ENCODE measurements at places on chromosomes 7 and 10.

DNA sequence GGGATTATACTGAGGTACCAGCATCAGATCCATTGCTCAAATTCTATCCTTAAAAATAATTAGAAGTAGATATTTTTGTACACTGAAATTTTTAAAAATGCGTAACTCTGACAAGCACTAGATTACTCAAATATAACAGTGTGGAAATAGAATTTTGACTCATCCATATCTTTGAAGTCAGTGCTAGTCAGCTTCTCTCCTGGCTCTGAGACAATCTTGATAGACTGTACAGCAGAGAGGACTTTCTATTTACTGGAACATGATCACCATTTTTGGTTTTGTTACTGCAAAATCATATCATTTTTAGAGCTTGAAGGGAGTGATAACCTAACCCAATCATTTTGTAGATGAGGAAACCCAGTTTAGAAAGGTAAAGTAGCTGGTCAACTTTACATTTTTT, 195.0 kb downstream of the MTERF1 start:
- DNase-seq: no peak

DNA sequence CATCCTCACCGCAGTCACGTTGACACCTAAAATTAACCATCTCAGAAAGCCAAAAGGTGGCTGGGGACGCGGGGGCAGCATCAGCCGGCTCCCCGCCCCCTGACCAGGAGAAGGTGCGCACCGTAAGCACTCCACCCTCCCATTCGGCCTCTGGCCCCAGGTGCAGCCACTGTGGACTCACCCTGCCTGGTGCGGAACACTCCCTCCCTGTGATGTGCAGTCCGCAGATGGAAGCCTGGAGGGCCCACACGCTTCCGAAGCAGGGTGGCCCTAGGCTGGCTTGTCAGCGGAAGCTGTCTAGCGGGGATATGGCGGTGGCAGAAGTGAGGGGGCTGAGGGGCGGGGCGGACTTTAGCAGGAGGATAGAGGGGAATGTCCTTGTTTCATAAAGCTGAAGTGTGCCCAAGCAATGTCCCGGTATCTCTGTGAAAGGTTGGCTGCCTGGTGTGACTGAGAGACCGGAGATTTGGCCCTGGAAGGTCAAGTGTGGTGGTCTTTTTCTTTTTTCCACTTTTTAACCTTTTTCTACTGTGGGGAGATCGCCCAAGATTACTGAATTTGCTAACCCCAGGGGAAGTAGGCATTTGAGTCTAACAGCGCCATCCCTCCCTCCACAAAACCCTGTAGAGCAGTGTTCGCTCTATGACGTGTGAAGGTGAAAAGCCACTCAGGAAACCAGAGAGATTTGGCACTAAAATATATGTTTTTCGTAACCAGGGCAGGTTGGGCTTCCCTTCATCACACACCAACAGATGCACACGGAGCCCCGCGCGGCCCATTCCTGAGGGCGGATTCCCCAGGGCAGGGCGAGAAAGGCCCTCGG, 74.7 kb downstream of the CXCL12 start:
- DNase-seq: no peak

GRCh38 chr7:46156086-46156485, 235.0 kb upstream of the IGFBP3 start:
- no peak for DNase-seq

DNA sequence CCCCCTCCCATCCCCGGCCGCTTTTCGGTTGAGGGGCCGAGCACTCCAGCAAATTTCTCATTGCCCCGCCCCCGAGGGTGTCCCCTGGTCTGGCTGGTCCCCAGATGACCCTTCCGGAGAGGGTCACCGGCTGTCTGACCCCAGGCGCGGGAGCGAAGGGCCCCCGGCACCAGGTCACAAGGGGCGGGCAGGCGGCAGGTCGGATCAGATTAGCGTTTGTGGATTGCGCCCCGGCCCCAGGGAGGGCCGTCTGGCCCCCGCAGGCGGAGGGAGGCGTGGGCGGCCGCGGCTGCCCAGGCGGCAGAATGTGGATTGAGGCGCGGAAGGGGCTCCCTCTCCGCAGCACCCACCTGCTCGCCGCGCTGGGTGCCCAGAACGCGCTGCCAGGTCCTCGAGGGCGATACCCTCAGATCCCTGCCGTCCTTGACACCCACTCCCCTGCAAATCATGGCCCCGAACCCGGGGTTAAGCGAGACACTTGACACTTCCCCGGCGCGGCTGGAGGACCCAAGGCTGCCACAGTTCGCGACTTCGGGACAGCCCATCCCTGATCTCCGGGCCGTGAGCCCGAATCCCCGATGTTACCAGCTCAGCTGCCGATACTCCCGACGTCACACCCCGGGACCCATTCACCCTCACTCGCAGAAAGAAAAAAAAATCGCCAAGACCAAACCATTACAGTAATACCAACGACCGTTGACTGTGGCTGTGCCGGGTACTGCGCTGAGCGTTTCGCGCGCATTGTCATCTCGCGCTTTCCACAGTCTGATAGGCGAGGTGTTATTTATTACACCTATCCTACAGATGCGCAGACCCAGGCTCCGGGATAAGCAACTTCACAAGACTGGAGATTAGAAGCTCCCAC, 953 bp downstream of the NODAL start:
- no peak for DNase-seq

DNA sequence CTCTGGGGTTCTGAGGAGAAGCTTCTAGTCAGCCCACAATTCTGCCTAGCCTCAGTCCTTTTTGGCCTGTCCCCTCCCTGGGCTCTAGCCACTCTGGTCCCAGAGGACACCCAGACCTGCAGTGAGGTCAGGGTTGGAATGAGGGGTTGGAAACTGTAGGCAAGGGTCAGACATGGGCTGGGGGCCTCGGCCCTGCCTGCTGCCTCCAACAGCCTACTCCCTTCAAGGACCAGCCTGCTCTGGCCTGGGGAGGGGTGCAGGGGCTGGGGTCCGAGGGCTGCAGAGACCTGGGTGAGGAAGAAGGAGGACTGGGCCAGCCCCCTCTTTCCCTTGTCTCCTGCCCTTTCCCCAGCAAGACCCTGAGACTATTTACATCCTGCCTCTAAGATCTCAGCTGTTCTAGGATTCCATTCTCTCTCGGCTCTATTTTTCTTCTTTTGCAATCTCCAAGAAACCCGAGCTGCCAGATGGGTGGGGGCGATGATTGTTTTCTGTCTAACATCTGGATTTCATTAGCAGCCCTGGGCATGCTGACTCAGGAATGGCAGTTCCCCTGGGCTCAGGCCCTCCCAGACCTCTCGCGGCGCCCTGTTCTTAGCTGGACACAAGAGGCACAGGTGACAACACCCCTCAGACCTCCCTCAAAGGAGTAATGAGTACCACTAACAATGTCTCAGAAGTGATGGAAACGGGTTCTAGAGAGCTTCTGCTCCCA, 23.1 kb downstream of the ZCCHC24 start:
- no peak for DNase-seq

GRCh38 chr10:49170632-49171325, 17.4 kb downstream of the TMEM273 start:
- no peak for DNase-seq

- DNase-seq: no peak
Measured at GRCh38 chr7:128110641-128111364, 79.6 kb upstream of the LRRC4 start.

DNA sequence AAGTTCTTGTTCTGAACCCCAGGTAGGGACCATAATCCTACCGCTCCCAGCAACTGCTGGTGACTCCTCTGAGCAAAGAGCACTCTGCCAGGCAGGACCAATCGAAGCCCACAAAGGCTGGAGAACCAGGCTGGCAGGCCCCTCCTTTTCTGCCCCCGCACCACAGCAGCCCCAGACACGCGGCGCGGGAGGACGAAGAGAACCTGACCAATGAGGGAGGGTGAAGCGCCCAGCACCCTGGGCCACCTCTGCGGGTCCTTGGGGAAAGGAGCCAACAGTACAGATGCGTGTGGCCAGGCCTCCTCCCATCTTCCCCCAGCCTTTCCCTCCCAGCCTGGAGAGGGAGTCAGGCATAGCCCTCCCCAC, 25.9 kb downstream of the CTBP2 start:
- DNase-seq: no peak

GRCh38 chr10:109957092-109957797, 33.9 kb upstream of the XPNPEP1 start:
- no peak for DNase-seq

GRCh38 chr10:22712956-22713852, 1.2 kb downstream of the PIP4K2A start:
- no peak for DNase-seq

GRCh38 chr10:7119325-7120015, 291.4 kb downstream of the SFMBT2 start:
- DNase-seq: no peak

DNA sequence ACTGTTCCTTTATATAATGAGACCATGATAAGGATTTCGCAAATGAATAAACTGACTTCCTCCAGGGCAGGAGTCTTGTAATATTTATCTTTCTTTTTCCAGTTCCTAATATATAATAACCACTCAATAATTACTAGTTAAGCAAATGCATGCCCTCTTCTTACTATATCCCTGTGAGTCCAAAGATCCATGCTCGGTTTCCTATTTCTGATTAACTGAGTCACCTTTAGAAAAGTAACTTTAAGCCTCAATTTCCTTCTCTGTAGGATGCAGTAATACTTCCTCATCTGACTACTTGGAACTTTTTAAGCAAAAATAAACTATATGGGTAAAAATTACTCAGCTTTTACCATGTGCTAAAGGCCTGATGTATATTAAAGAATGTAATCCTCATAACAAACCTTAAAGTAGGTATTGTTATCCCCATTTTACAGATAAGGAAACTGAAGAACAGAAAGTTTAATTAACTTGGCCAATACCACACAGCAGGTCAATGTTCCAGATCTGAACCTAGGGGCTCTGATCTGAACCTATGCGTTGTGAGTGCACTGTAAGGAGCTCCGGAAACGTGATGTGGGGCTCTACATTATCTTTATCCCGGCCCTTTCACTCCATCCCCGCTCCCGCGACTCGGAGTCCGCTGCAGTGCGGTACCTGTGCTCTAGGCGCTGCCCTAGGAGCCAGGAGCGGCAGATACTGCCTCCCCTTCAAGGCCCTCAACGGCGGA, 458 bp downstream of the COX15 start:
- DNase-seq: no peak

DNA sequence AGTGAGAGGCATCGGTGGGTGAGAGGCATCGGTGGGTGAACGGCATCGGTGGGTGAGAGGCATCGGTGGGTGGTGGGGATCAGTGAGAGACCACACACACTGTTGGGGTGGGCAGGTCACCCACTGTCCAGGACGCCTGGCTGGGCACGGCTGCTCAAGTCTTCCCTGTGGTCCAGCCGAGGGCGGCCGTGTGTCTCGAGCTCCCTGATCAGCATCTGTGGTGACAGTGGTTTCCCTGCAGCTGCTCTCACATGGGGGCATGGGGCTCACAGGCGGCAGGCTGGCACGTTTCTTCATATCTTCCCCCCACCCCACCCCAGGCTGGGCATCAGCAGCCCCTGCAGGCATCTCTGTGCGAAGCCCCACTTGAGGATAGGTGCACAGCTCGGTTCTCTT, 78.2 kb downstream of the NKX6-2 start:
- DNase-seq: no peak

DNA sequence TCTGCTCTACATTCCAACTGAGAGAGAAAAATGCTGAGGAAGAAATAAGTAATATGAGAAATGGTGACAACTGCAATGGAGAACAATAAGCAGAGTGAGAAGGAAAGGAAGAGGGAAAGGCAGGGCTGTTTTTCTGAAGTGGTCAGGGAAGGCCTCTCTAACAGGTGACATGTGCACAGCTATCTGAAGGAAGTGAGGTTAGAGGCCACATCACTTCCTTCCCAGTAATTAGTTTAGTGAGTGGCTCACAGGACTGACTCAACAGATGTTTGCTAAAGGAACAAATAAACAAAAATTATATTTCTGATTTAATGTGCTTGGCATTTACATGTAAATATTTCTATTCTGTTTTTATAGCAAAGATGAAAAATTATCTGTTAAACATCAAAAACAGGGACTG, 77.9 kb downstream of the ARHGAP21 start:
- no peak for DNase-seq

DNA sequence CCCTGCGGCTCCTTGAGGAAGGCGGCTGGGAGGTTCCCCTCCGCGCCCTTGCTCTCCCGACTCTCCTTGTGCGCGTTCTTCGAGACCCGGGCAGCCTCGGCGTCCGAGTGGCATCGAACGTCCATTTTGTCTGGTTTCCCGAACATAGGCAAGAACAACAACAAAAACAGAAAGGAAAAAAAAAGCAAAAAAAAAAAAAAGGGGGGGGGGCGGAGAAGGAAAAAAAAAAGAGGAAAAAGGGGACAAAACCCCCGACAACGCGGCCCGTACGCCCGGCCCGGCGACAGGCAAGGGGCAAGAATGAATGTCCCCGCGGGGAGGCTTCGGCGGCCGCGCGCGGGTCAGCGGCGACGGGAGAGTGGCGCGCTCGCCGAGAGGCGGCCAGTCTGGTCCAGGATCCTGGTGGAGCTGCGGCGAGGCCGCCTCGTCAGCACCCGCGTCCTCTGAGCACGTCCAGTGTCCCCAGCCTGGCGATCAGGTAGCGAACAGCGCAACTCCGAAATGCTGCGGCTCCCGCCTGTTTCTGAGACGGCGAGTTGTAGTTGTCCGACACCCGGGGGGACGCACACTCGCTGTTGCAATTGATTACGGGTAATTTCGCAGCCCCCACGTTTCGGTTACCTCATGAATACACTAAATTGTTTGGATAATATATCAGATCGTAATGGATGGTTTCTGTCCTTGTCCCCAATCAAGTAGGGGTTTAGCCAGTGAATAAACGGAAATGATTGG, at the start of gene VAX1:
TSS of gene VAX1 (minus strand) at position 360 of the 732 bp plus-strand sequence. CDS start at position 146, 214 bp downstream.
- DNase-seq: no peak

- DNase-seq: no peak
Measured at GRCh38 chr7:119664601-119665000, 608.4 kb upstream of the KCND2 start.

DNA sequence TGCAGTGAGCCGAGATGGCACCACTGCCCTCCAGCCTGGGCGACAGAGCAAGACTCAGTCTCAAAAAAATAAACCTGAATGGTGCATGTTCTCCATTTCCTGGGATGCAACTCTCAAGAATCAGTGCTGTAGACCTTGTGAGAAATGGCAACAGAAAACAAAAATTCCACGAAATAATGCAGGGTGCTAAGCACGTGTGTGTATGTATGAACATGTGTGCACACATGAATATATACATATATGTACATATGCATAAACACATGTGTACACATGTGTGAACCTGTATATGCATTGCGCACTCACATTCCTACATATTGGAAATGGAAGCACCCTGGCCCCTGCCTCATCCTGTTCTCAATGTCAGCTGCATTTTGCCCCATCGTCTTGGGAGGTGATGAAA, 548.5 kb downstream of the TCERG1L start:
- DNase-seq: no peak

DNA sequence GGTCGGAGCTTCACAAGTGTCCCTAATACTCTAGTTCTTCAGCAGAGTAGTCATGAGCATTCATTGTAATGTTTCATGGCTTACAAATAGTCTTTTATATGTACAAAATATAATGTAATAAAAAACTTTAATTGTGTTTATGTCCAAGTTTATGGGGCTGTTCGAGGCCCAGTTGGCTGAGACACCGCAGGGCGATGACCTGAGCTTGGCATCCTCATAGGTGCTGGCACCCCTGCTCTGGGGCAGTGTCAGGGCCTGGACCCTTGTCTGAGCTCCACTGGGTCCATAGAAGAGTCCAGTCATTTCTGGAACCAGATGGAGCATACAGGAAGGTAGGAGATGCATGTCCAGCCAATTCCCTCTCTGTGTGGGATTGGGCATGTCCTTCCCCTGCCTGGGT, 12.9 kb upstream of the ZMIZ1 start:
- DNase-seq: no peak

- no peak for DNase-seq
Measured at GRCh38 chr10:77946084-77946483, 19.5 kb upstream of the DLG5 start.

Measured in NCI-H1694 treated with DMSO at 0.1 percent for 48 hours (cell line).